ENCODE measurements at places on chromosomes 7 and 10.

- DNase-seq: no peak
These were observed 646.9 kb downstream of the SORCS3 start for GRCh38 chr10:105288026-105288425.

GRCh38 chr10:34047389-34047788 is 712.9 kb upstream of the NRP1 start:
- DNase-seq: no peak

GRCh38 chr10:80487791-80488538 is 33.9 kb downstream of the TSPAN14 start:
- DNase-seq: no peak

DNA sequence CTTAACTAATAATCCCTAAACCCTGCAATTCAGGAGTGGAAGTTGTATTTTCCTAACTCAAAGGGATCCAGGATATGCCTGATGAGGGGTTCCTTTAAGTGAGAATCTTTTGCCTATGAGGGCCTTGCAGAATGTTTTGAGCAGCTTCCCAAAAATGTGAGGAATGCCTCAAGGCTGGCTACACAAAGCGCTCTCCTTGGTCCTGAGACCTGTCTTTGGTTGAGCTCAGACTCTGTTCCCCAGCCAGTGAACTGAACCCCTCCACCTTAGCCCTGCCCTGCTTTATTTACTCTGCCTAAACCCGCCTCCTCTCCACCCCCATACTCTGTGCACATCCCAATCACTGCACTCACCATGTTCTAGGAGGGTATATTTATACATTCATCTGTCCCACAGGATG is 108.6 kb downstream of the NRCAM start:
- DNase-seq: no peak

DNA sequence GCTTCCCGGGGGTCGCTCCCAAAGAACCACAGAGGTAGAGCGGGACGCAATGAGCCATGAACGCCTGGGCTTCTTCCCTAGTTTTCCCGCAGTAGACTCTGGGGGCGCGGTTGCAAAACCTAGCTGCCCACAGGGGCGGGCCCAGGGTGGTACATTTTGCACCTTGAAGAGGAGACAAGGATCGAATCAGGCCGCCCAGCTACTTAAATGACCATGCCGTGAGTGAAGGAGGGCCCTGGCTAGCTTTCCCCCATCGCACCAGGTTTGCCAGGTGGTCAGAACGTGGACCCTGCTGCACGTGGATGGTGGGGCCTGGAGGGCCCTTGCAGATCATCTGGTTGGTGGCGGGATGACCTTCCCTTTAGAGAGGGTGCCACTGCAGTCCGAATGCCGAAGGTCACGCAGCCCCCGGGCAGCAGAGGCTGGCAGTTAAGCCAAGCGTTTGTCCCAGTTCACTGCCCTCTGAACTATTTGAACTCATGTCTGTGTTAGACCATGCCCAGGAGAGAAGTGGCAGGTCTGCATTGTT is 604 bp upstream of the SHTN1 start:
- DNase-seq: peak; percentile 33

GRCh38 chr7:151087245-151088018 is 1.2 kb downstream of the AGAP3 start:
- DNase-seq: peak; percentile 82

DNA sequence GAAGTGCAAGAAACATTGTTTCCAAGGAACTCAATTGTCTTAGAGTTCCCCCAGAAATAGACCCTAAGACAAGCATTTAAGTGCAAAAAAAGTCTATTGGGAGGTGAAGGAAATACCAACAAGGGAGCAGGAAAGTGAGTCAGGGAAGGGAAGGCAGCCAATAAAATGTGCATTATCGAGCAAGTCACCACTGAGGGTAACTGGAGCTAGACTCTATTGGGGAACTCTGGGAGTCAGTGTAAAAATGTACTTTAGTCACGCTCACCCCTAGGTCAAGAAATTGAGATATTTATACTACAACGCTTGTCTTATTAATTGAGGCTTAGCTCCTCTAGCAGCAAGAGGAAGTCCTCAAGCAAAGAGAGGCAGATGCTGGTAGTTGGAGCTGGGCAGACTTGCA is 137.7 kb downstream of the RTKN2 start:
- DNase-seq: no peak

GRCh38 chr7:80676404-80676803 is 38.0 kb downstream of the CD36 start:
- no peak for DNase-seq

DNA sequence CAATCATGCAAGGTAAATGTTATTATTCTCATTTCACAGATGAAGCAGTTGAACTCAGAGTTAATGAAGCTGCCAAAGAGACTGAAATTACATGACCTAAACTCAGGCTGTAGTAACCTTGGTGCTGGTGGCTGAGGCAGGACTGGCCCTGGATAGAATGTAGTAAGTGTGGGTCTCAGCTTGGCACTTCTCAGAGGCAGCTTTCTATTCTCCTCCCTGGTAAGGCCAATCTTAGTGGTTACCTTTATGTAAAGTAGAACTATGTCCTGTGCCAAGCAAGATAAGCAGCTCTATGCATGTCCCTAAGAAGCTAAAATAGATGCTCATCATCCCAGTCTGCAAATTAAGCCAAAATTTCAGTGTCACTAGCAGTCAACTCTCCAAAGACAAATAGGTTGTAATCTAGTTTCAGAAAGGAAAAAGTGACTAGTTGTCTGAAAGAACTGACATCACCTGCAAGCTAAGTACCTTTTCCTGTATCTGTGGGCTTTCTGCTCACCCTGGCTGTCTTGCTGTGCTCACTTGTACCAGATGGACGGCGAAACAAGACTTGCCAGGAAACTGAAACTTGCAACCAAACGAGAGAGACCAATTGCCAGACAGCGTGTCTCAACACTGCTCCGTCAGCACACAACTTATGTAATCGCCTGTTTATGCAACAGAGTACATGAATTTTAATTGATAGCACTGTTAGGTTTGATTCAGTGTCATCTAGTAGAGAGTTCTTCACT is 43.7 kb downstream of the CH25H start:
- DNase-seq: no peak

- no peak for DNase-seq
These were observed 52.5 kb downstream of the DGKB start for GRCh38 chr7:14850039-14850438.

DNA sequence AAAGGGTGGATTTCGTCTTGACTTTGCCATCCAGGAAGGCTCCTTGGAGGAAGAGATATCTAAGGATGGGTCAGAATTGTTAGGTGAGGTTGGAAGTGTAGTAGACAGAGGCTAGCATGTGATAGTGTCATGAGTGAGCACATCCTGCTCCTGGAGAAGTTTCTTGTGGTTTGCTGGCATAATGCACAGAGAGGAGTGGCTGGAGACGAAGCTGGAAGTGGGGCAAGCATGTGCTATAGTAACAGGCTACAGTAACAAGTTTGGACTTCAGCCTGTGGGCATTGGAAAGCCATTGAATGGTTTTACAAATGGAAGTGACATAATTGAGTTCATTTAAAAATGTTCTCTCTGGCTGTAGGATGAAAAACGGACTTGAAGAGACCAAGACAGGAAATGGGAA is 175.6 kb upstream of the VWC2 start:
- DNase-seq: no peak

DNA sequence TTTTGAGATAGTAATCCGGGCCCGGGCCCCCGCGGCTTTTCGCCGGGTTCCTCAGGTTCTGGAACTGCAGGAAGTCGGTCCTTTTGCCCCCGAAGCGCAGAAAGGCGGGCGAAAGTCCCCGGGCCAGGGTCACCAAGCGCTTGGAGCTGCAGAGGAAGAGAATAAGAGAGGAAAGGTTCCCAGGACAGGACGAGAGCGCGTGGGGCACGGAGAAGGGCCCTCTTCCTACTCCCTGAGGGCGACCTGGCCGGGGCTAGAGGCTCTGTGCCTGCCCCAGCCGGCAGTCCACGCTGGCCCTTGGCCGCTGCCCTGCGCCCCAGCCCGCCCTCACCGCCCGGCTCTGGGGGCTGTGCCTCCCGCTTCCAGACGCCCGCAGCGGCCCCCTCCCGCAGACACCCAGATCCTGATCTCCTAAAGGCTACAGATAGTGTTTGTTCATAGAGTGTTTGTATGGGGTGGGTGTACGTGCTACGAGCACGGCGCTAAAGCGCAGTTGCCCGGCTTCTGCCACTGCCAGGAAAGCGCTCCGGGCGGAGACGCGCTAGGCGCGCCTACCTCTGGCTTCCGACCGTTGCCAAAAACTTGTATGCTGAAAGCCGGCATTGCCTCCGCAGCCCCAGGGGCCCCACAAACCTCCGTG is 3.2 kb downstream of the HPSE2 start:
- peak; percentile 16 for DNase-seq

- no peak for DNase-seq
These were observed 166.9 kb upstream of the WDR11 start for GRCh38 chr10:120684226-120684625.

GRCh38 chr7:29345590-29345989 is 151.0 kb downstream of the CHN2 start:
- peak; percentile 39 for DNase-seq

DNA sequence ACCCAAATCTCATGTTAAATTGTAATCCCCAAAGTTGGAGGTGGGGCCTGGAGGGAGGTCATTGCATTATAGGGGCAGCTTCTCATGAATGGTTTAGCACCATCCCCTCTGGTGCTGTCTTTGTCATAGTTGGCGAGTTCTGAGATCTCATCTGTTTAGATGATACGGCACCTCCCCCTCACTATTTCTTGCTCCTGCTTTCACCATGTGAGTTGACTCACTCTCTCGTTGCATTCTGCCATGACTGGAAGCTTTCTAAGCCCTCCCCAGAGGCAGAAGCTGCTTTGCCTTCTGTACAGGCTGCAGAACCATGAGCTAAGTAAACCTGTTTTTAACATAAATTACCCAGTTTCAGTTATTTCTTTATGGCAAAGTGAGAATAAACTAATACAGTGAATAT is 18.9 kb upstream of the ZNF138 start:
- no peak for DNase-seq

DNA sequence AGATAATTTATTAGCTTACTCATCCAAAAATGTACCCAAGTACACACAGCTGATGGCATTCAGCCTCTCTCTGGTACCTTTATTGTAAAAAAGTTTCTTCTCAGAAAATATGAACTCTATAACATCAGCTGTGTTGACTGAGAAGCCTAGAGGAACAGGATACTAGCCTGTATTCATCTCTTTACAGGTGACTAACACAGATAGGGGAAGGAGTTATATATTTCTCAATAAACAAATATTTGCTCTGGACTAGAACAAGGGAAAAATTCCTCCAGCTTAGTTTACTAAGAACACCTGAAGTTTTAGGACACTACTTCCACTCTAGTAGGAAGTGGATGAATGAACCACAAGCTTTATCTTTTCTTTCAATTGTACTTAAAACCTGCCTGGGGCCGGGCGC is 67.8 kb downstream of the ZNF248 start:
- no peak for DNase-seq

DNA sequence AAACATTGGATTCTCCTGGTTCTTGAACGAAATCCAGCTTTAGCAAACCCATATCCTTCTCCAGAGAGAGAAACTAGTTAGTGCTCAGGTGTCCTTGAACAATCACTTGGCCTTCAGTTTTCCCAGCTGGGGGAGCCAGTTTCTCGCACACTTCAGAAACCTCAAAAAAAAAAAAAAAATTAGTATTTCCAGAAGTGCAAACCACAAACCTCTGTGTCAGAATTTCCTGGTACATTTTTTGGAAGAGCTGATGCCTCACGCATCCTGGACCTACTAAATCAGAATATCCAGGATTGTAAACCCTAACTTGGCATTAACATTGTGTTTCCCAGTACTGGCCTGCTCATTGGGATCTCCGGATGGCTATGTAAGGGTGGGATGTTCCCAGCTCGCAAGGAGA is 143.4 kb upstream of the EGR2 start:
- DNase-seq: no peak

DNA sequence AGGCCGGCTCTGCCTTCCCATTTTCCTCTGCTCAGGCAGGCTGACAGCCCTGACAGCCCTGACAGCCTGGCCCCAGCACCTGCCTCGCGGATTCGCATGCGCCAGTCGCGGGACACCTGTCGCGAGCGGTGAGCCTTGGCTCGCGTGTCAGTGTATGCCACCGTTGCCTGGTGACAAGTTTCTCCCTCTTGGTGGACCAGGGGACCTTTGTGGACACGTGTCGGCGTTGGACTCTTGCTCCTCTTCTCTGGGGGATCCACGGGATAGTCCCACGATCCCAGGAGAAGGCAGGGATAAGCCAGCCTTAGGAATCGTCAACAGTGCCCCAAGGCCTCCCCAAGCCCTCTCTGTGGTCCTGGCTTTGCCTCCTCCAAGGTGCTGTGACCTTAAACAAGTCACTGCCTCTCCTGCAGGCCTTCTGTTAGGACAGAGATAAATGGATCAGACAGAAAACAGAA is 18.1 kb upstream of the ZNF273 start:
- DNase-seq: no peak

- DNase-seq: no peak
These were observed 46.1 kb downstream of the MPP7 start for GRCh38 chr10:28256776-28257175.

- DNase-seq: no peak
These were observed 72.8 kb downstream of the SHOC2 start for GRCh38 chr10:110992006-110992800.

- no peak for DNase-seq
These were observed 208.6 kb downstream of the ZNF365 start for GRCh38 chr10:62582804-62583208.

DNA sequence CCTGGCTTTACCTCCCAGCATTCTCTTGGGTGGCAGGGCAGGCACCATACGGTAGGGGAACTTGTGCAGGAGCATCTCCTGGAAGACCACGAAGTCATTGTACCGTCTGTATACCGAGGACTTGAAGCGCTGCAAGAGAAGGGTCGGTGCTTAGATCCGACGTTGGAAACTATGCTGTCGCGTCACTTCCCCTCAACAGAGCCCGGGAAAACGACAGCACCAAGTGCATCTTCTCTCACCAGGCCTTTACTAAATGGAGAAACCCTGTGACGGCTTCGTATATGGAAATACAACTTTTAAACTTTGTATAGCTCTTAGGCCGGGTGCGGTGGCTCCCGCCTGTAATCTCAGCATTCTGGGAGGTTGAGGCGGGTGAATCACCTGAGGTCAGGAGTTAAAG is 33.1 kb downstream of the NUDT1 start:
- DNase-seq: no peak

GRCh38 chr10:73998929-73999691 is 1.2 kb downstream of the VCL start:
- peak; percentile 60 for DNase-seq

DNA sequence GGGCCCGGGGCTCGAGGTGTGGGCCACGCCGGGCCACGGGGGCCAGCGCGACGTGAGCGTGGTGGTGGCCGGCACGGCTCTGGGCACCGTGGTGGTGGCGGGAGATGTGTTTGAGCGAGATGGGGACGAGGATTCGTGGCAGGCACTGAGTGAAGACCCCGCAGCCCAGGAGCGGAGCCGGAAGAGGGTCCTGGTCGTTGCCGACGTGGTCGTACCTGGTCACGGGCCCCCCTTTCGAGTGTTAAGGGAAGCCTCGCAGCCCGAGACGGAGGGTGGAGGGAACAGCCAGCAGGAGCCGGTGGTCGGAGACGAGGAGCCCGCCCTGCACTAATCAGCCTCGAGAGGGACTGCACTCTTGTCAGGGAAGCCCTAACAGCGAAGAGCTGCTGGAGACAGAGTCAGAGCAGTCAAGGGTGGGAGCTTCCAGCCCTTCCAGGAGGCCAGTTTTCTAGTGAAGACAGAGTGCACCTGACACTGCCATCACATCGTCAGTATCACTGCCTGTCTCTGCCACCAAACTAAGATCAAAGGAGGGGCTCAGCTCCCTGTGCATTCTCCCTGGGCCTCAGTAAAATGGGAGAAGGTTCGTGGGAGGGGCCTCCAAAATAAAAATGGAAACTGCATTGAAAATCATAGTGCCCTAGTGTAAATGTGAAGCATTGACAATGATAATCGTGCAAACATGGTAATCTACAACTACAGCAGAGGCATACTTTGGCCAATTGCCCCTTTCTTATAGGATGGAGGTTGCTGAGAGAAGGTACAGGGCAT is 1.3 kb downstream of the MBLAC1 start:
- peak; percentile 42 for DNase-seq

All from NCI-H526 (cell line).